ENCODE measurements at places on chromosomes 3 and 15. TPM values are rescaled to one million over a fixed set of nuclear protein-coding genes. Genes with fewer than 3 reads are reported as not detected.

EFCAB12 gene
- 4.8 TPM for total RNA-seq

SPINT1 gene
- total RNA-seq, result 76.5 TPM

CCDC39 gene
- 2.2 TPM for total RNA-seq

HTR3E gene
- not detected for total RNA-seq

FAM3D gene
- total RNA-seq, result 5.8 TPM

PPIP5K1 gene
- total RNA-seq, result 31.6 TPM

MINDY4B gene
- total RNA-seq, result not detected

NR2E3 gene
- total RNA-seq, result not detected

GRCh38 chr15:77143191-77143590 is 72.3 kb upstream of the TSPAN3 start:
- DNase-seq, result no peak

DNA sequence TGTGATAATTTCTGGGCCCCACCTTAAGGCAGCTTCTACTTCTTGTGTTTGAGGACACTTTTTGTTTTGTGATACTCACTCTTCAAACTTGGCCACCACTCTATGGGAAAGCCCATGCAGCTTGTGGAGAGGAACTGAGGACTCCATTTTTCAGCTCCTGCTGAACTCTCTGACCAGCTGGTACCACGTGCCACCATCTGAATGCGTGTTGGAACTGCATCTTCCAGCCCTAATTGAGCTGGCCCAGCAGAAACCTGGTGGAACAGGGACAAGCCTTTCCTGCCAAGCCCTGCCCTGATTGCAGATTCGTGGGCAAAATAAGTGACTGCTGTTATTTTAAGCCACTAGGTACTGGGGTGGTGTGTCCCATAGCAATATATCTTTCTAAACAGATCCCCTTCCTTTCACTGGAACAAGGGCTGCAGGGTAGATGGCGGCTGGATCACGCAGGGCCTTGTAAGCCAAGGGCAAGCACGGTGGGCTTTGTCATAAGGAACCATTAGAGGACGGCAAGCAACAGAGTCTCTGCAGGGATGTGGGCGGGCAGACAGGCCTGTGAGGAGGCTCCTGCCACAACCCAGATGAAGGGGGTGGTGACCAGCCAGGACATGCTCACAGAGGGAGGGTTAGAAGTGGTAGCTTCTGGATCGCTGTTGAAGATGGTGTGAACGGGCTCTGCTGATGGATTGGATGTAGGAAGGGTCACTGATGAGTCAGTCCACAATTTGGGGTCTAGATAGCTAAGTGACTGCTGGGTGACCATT is 9.5 kb downstream of the H1-8 start:
- no peak for DNase-seq

GRCh38 chr15:91409387-91409786 is 309.3 kb downstream of the SV2B start:
- DNase-seq, result no peak

DNA sequence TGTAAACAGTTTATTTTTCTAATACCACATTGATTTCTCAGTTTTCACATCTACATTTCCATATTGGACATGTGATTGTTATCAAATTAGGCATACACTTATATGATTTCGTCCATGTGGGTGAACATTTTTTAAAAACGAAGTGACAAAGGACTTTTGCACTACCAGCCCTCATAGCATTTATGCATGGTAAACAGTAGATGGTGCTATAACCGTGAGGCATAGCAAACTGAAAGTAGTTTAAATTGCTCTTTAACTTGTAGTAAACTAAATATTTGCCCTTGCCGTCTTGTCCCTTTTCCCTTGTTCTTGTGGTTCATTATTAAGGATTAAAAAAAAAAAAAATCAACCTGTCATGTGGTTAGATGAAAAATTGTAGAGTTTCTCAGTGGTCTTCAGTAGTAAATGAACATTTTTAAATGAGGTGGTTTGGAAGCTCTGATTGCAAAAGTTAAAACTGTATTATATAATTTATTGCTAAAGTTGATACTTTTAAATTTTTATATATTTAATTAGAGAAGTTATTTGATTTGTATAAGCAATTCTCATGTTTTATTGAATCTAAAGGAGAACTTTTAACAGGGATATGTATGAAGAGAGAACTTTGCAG is 24.0 kb downstream of the STX19 start:
- DNase-seq, result no peak

GRCh38 chr3:168047190-168047795 is 48.4 kb downstream of the GOLIM4 start:
- no peak for DNase-seq

- no peak for DNase-seq
These were observed 15.3 kb upstream of the ABHD17C start for GRCh38 chr15:80679804-80680175.

DNA sequence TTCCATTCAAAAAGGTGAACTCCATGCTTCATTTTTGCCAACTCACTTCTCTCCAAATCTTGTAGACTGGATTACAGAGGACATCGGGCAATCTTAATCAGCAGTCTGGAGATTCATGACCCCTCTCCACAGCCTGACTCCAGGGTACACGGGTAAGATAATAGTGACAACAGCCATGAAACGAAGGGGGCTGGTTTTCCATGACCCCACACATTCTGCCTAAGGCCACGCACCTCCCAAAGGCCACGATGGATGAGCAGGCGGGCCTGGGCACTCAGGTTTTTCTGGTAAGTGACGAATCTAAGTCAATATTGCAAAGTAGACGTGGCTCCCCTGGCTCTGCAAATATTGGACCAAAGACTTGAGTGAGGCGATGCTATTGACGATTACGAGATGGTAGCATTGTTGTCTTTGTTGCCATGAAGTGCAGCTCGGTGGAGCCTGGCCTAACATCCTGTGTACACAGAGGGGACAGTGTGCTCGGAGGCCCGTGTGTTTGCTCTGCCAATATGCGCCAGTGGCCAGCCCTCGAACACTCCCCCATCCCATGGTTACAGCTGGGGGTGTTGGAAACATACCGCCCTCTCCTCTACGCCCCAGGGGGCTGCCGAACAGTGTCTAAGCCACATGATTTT is 119.1 kb downstream of the OPA1 start:
- DNase-seq, result no peak

DNA sequence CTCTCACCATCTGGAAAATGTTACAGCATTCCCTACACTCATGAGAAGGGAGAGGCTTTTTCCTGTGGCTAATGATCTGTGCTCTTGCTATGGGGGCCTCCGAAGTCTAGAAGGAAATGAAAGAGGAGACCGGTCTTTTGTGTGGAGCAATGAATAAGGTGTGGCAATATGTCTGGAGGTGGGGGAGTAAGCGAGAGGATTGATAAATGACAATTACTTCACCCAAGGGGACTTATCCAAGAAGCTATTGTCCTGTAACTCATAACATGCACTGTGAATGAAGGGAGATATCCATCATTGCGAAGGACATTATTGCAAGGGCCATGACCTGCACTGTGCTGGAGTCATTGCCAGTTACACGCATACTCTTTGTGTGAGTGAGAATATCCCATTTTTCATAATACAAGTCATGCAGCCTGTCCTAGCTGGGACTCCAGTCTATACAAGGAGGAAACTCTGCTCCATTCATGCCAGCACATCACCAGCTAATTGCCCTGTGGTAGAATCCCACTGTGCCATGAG is 37.7 kb upstream of the SYNPR start:
- no peak for DNase-seq

DNA sequence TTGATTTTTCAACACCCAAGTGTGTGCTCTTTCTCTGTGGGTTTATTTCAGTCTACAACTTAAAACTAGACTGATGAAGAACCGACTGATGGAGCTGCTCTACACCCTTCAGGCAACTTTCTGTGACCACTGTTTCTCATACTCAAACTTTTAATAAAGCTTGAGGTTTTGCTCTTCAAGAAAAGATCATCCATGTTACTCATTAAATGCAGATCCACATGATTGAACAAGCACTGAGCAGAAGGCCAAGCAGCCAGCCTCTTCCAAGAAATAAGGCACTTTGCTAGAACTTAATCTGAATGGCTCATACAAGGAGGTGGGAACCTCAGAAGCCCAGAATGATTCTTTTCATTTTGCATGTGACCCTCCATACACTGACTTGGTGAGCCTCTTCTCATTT is 8.7 kb downstream of the SLC27A2 start:
- no peak for DNase-seq

- DNase-seq, result no peak
These were observed 64.6 kb downstream of the HES1 start for GRCh38 chr3:194200422-194201081.

DNA sequence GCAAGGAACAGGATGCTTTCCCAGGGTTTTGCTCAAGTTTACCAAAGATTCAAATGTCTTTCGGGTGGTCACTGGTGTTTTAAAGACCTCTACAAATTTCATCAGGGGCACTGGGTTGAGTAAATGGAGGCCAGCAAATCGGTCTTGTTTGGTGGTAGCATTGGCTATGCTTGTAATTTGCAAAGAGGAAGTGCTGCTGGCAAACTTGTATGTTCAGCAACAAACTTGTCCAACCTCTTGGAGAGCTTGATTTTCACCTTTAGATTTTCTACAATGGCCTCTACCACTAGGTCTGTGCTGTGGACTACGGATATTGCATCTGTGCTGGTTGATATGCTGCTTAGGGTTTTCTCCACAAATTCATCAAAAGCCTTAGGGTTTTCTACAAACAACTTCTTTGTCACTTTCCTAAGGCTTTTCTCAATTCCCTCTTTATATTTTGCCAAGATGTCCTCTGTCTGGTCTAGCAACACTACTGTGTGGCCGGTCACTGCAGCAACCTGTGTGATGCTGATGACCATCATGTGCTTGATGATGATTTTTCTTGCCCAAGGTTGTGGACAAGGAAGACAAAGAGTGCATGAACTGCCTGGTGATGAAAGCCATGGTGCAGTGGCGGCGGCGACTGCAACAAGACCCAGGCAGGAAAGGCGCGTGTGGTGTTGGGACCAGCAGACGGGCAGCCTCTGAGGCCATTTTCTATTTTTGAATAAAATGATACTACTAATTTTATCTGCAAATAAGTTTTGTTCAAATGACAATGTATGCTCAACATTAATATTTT is 50.8 kb downstream of the RFX7 start:
- no peak for DNase-seq

DNA sequence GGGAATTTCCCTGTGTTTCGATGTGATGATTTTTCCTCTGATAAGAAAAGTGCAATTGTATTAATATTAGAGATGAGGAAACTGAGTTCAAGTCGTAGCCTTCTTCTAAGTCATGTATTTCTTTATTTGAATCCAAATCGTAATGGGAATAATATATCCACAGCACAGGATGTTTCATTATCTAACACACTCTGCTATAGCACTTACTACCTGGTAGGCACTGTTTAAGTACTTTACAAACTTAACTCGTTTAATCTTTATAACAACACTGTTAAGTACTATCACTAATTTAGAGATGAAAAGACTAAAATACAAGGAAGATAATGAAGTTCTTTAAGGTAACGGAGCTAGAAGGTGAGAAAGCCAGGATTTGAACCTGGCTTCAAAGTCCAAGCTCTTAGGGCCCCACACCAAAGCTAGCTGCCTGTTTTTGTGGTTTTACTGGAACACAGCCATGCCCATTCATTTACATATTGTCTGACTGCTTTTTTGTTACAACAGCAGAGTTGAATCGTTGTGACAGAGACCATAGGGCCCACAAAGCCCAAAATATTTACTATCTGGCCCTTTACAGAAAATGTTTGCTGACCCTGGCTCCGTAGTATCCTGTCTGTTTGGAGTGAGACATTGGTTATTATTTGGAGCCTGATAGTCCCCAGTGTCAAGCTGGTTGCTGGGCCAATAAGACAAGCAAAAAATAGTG is 9.6 kb upstream of the ATP13A3 start:
- DNase-seq, result no peak

- no peak for DNase-seq
These were observed 19.0 kb upstream of the GHSR start for GRCh38 chr3:172467170-172467824.

GRCh38 chr3:63179862-63180522 is 98.1 kb upstream of the SYNPR start:
- DNase-seq, result no peak

GRCh38 chr3:97742036-97742435 is 22.5 kb upstream of the ARL6 start:
- no peak for DNase-seq

DNA sequence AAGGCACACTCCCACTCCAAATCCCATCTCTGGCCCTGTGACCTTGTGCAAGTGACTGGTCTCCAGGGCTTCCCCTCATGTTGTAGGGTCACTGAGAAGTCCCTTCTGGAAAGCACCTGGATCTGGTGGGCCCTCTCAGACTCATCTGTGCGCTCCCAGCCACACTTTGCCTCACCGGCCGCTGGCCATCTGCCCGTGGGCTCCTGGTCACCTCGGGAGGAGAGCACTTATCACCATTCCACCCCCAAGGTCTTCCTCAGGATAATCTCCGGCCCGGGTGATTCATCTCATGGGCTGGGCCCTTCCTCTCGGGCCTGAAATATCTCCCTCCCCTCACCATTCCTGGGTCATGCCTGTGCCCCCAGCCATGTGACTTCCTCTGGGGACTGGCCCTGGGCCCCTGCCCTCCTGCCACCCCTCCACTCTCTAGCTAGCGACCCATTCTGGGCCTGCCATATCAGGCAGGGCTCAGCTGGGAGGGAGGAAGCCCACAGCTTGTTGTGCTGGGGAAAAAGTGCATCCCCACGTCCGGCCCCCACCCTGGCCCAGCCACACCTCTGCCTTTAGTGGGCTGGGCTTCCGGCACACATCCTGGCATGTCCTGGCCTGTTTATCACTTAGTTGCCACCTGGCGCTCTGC is 10.6 kb upstream of the WNT7A start:
- no peak for DNase-seq
